ENCODE measurements at places on chromosomes 11 and 22.

GRCh38 chr11:9568854-9569587 is 4.4 kb upstream of the WEE1 start:
- peak; percentile 94 for DNase-seq

GRCh38 chr11:10588904-10589303 is 20.4 kb upstream of the LYVE1 start:
- DNase-seq = no peak

DNA sequence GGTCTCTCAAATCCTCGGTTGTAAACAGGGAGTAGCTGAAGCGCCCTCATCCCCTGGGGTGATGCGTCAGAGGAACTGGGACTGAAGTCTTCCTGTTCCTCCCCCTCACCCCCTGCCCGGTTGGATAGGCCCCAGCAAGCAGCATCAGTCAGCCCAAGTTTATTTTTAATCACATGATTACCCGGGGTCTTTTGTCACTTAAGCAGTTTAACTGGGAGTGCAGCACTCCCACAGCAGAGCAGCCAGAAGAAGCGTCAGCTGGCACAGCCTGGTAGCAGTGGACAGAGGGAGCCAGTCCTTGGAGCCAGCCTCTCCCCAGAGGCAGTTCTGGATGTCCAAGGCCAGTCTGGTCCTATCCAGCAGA is 342.1 kb downstream of the CTTN start:
- DNase-seq = no peak

DNA sequence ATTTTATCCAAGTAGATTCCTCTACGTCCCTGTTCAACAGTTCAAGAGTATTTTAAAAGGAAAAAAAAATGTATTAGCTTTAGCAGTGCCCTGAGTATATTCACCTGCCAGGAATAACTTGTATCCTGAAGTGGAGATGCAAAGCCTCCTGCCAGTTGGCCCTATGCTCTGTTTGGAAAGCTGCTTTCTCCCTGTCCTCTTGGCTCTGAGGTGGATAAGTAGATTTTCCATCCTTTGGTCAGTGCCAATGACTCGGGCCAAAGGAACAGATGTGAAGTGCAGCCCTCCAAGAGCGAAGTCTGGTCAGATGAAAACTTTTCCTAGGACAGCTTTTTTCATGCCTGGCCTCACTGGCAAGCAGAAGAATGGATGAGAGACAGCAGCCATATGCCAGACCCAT is 839.9 kb upstream of the TENM4 start:
- no peak for DNase-seq

GRCh38 chr11:19352771-19353160 is 112.0 kb upstream of the E2F8 start:
- DNase-seq = no peak

- DNase-seq = no peak
Observed at GRCh38 chr22:44166498-44167276, 14.0 kb upstream of the PARVG start.

- DNase-seq = no peak
Observed at GRCh38 chr22:37627545-37627944, 11.9 kb upstream of the SH3BP1 start.

GRCh38 chr11:33500861-33501479 is 199.7 kb downstream of the C11orf91 start:
- DNase-seq = no peak

DNA sequence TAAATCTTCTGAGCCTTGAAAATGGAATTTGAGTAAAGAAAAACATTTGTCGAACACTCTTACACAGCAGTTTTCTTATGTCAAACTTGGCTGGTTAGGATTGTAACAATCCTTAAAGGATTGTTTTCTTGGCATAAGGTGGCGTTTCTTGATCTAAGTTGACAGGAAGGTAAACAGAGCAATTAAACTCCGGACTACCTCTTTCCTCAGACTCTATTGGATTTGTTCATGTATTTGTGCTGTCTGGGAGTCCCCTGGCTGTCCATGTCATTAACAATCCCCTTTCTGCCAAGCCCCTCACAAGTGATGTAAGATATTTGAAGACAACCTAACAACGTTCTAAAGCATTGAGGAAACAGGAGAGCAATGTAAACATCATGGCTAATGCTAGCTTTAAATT is 222.5 kb upstream of the SNX19 start:
- no peak for DNase-seq

DNA sequence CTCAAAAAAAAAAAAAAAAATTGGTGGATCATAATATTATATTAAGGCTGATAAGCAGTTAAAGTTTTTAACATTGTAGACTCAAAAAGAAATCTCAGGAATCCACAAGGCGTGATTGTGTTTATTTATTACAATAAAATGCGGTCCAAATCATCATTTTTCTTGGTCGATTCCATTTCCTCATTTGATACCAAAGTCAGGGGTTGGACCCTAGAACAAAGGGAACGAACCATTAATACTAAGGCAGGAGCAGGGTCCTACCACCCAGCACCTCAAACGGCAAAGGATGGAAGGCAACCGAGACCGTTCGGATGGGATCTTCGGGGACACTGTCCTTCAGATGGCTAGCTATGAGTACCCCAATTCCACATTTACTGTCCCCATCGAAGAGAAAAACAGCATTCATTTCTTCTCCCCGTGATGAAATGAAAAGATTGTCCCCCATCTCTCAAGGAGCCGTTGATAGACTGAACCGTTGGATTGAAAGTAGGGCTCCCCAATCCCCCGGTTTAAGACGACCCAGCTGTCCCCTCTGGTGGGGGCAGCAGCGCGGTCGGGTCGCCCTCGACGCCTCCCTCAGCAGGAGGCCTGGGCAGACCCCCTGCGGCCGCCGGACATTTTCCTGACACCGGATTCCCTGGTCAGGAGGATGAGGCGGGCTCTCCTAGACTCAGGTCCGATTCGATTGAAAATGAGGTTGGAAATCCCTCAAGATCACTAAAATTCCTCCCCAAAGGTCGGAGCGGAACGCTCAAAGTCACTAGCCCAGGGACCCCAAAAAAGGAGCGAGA is 607 bp downstream of the DMC1 start:
- DNase-seq = no peak

DNA sequence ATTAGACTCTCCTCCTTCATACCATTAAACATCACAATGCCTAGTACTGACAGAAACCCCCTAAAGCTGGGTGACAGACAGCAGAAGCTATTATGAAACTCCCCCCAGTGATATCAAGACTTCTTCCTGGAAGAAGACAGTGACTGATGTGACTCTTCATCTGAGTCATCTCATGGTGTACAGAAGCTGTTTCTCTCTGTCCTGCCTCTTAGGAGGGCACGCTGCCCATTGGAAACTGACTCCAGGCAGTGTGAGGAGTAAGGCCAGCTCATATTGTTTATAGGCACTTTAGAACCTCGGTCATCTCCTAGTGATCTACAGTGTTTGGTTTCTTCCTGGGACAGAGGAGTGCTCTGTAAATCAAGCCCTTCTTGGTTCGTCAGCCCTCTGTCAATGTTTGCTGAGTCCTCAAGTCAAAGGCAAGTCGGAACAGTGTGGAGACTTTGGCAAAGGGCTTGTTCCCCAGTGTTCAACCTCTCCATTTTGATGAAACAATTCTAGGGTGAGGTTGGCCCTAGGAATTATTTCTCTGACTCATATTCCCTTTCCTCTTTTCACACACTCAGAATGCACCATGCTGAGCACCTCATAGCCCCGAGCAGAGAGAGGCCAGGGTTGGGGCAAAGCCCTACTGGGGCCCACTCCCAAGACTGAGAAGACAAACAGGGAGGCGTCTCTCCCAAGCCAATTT is 172.5 kb upstream of the TMEM45B start:
- no peak for DNase-seq

DNA sequence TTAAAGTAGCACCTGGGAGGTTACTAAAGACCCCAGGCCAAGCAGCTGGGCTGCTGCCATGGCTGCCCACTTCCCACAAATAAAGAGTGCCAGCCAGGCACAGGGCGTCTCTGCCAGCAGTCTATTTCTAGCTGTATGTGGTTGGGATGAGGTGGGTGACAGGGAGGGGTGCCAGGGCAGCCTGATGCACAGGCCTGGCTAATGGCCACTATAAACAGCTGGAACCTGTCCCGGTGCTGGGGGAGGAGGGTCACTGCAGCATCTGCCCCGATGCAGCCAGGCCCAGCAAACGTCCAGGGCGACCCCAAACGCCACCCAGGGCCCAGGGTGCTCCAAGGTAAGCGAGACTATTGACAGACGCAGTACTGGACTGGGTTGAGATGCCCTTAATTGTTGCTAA is 37.4 kb downstream of the SCUBE1 start:
- DNase-seq = no peak

DNA sequence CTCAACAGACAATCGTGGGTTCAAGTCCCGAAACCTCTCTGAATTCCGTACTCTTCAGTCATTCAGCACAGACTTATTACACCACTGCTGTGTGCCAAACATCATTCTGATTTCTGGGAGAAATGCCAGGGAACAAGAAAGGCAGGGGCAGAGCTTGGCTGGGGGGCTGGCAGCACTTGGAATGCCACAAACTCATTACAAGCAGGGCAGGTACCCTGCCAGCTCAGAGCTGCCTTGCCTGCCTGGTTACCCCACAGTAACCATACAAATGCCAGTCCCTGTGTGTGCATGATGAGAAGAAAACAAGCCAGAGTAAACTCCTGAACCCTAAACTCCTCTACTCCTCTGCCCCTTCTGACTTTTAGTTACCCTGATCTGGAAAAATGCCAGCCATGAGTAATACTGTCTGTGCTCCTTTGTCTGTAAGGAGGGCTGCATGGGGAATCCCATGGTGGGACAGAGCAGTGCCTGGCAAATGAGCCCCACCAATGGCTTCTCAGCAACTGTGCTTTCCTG is 6.9 kb upstream of the RAD9A start:
- no peak for DNase-seq

- peak; percentile 79 for DNase-seq
Observed at GRCh38 chr22:41523464-41524221, 20.6 kb downstream of the POLR3H start.

GRCh38 chr11:105189581-105189980 is 50.0 kb upstream of the CARD18 start:
- DNase-seq = no peak

DNA sequence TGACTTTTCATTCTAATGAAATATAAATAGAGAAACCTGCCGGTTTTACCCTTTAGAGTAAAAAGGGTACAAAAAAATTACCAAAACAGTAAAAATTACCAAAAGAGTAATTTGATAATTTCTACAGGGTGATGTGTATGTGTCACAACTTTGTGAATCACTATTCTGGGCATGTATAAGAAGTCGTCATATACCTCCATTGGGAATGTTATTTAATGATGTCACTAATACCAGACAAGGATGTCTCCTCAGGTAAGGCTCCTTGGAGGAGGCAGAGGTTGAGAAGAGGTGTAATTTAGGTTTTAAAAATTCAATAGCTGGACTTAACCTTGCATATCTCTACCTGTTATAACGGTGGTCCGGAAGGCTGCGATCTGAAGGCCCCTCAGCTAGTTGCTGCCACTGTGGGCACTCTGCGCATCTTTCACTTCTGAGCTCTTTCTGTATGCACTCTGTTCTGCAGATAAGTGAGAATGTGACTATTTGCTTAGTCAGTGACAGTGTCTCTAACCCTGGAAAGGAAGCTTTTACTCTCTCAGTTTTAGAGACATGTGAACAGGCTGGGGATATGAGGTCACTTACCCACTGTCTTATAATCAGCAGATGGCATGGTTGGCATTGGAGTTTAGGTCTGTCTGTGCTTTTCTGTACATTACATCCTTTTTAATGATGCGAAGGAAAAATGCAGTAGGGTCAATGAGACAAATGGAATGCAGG is 987 bp upstream of the NCR3LG1 start:
- no peak for DNase-seq

DNA sequence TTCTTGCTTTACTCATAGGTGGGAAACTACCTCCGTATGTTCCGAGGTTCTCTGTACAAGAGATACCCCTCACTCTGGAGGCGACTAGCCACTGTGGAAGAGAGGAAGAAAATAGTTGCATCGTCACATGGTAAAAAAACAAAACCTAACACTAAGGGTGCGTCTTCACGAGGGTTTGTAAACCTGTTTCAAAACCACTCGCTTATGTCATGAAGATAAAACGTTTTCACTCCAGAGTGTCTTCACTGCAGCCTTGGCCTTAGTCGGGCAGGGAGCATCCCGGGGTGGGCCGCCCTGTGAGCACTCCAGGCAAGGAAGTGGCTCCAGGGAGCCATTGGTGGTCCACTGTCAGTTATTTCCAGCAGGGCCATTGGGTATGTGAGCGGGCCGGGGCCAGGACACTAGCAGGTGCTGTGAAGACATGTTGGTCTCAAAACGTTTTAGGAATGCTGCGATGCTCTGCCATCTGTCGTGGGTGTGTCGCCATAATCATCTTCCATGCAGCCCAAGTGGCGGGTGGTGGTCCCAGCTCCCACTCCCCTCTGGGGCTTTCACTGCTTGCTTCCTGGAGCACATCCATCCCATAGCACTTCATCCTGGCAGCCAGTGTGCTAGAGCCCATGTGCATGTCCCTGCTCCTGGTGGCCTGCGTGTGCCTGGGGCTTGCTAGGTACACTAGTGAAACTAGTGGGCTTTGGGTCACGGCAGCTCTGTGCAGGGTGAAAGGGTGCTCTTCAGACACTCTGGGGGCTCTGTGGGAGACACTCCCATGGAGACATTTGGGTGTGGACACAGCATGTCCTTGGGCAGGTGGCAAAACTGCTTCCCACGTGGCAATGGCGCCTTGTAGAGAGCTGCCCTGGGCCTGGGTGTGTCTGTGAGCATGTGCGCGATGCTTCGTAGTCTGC is 5.2 kb downstream of the SMARCB1 start:
- DNase-seq = no peak

GRCh38 chr11:1263010-1263409 is 40.1 kb downstream of the MUC5B start:
- no peak for DNase-seq

GRCh38 chr11:2538951-2539350 is 94.1 kb downstream of the KCNQ1 start:
- no peak for DNase-seq

DNA sequence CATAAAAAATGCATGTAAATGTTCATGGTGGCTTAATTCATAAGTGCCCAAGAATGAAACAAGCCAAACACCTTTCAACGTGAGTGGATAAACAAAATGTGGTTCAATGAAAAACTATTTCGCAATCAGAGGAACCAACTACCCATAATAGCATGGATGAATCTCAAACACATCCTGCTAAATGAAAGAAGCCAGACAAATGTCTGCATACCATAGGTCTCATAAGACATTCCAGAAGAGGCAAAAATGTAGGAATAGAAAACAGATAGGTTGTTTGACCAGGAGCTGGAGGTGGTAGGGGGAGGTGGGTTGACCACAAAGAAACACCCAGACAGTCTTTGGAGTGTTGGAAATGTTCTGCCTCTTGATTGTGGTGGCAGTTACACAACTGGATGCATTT is 13.2 kb upstream of the OSBPL5 start:
- DNase-seq = no peak

DNA sequence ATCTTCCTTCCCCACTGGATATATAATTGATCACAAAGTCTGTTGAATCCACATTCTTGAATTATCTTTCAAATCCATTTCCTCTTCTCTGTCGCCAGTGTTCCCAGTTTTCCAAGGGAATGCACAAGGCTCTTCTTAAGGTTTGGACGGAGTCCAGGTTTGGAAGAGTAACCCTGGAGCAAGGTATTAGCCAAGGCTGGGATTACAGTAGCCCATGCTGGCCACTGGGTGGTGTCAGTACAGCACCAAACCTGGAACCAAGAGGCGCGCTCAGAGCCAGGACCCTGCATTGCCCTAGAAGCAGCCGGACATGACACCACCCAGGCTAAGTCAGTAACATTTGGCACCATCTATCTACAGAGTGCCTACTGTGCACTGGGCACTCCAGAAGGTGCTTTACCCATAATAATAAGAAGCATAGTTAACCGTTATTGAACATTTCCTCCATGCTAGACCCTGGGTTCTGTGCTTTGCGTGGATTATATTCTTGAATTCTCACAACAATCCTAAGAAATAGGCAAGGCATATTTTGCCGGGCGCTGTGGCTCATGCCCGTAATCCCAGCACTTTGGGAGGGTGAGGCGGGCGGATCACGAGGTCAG is 48.0 kb upstream of the CLPB start:
- peak; percentile 52 for DNase-seq

GRCh38 chr11:92830377-92831155 is 138.9 kb upstream of the MTNR1B start:
- DNase-seq = no peak
